COR-L47 (cell line): ENCODE measurements at places on chromosomes 6 and 20.

DNA sequence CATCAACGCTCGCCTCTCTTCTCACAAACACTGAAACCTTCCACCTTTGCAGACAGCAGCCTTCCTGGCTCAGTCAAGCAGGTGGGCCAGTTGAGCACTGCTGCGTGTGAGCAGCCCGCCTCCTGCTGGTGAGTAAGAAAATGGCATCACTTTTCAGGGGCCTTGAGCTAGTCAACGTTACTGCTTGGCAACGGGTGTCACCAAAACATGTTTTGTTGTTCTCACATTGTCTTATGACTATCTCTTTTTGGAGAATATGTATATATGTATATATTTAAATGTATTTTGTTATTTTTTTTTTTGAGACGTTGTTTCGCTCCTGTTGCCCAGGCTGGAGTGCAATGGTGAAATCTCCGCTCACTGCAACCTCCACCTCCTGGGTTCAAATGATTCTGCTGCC, 97.0 kb upstream of the AGPAT4 start:
- peak; percentile 6 for DNase-seq

DNA sequence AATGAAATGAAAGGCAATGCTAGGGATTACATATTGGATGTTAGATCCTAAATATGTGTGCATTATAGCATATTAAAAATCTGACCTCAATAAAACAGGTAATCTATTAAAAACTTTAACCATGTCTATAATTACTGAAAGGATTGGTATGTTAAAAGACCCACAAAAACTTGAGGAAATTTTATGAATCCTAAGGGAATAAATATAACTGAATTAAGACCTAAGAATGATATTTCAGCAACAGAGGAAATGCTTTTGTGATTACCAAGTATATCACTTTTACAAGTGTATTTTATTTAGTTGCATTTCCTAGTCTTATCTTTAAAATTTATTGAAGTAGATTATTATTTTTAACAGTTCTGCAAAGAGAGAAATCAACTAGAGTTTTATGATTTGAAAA, 571.5 kb downstream of the HDGFL1 start:
- no peak for DNase-seq

GRCh38 chr6:128389820-128390534, 130.4 kb downstream of the PTPRK start:
- DNase-seq, result peak; percentile 13

DNA sequence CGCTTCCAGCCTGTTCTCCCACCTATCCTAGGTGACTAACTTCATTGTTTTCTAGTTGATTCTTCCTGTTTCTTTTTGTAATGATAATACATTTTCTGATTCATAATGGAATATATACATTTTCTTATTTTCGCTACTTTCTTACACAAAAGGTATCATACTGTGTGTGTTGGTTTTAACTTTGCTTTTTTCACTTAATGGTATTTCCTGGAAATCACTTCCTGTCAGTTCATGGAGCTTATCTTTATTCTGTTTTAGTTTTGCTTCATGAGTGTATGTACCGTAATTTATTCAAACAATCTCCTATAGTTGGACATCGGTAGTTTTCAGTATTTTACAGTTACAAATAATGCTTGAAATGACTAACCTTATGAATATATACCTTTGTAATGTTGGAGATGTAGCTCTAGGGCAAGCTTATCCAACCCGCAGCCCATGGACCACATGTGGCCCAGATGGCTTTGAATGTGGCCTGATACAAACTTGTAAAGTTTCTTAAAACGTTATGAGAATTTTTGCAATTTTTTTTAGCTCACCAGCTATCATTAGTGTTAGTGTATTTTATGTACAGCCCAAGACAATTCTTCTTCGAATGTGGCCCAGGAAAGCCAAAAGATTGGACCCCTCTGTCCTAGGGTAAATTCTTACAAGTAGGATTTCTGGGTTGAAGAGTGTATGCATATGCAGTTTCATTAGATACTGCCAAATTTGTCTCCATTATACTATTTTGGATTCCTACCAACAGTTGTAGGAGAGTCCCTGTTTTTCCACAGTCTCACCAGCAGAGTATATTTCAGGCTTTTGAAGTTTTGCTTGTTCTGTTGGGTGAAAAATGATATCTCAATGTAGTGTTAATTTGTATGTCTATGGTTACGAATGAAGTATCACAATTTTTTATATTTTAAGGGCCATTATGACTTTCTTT, 16.7 kb downstream of the TRMT11 start:
- DNase-seq, result no peak

DNA sequence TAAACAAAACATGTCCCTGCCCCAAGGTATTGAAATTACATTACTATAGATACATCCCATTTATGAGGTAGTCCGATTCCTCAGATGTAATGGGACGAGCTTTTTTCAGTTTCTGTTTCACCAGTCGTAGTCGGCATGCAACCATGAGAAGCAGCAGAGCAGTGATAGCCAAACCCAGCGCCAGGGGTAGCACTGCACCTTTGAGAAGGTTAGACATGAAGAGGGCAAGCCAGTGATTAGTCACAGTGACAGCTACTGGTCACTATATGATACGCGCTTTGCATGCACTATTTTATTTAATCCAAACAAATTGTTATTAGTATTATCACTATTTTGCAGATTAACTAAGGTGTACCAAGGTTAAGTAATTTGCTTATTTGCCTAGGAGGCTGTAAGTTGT, 43.7 kb downstream of the LRP11 start:
- no peak for DNase-seq

- no peak for DNase-seq
Observed at GRCh38 chr6:158627168-158627939, 17.2 kb downstream of the DYNLT1 start.

DNA sequence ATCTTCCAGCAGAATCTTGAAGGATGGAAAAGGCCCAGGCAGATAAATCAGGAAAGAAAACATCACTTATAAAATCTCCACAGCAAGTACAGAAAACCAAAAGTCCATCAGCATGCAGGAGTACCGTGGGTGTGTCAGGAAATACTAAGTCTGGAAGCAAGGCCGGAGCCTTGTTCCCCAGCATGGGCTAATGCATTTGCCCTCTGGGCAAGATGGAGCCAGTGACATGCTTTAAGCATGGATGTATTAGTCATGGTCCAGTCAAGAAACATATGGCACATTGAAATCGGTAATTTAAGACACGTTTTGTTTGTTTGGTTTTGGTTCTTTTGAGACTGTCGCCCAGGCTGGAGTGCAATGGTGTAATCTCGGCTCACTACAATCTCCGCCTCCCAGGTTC, 506.0 kb upstream of the JARID2 start:
- DNase-seq, result no peak

GRCh38 chr6:36683656-36684446, 5.3 kb downstream of the CDKN1A start:
- DNase-seq, result no peak

- no peak for DNase-seq
Observed at GRCh38 chr6:1868561-1869261, 259.0 kb downstream of the FOXC1 start.

DNA sequence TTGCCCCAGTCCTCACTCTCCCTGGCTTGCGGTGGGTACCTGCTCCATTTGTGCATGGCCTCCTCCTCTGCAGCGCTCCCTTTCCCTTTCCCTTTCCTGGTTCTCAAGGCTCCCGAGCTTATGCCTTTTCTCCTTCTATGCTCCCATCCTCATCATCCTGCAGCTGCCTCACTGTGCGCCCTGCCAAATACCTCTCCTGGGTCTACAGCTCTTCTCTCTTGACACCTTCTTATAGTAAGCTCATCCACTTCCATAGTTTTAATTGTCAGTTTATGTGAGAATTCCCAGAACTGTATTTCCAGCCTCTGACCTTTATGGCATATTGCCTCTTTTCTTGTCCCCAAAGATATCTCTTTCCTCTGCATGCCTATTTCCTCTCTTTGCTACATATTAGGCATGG, 5.9 kb downstream of the ADGRF5 start:
- DNase-seq, result no peak

GRCh38 chr6:14817074-14817473, 428.8 kb upstream of the JARID2 start:
- DNase-seq, result no peak

DNA sequence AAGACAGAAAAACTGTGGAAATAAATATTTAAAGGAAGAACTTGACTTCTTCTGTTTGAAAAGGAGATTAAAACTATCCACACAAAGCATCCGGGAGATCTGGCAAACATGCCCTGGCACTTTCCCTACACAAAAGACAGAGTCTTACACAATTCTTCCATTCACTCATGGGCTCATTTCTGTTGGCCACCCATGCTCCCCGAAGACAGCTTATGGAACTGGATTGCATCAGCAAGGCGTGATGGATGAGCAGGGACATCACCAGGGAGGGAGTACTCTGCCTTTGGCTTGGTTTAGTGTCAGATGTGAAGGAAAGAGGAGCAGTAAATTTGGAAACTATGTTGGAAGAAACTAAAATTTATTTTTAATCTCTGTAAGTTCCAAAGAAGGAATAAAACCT, 379.3 kb downstream of the CD109 start:
- DNase-seq, result no peak

DNA sequence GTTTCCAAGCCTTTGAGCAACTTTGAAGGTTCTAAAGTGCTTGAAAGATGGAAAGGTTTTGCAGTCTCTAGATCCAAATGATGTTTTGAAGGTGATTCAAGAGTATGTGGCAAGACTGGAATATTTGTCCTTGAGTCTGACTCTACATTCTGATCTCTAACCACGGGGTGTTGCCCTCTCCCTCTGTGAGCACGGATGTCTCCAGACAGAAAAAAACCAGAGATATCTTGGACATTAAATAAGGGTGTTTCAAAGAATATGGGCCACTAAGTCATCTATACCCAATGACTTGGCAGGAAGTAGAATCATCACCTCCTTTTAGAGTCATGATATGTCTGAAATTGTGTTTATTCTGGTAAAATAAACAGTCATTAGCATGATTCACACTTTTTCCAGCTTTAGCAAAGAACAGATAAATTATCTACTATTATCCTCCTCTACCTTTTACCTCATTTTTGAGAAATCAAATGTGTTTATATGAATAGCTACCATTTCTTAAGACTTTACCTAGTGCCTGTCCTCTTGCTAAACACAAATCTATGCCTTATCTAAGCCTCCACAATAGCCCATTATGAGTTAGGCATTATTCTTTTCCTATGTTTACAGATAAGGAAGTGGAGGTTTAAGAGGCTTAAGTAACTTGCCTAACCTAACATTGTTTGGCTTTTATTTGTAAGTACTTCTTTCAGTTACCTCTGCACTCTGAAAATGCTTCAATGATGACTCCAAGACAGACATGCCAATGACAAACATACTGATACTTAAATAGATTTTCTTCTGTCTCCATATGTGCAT, 384.4 kb downstream of the BMP2 start:
- DNase-seq, result no peak

- no peak for DNase-seq
Observed at GRCh38 chr6:25219216-25219916, 59.8 kb upstream of the CARMIL1 start.

GRCh38 chr6:8180327-8181159, 78.2 kb upstream of the EEF1E1 start:
- DNase-seq, result no peak

- no peak for DNase-seq
Observed at GRCh38 chr6:169518451-169518850, 183.4 kb downstream of the WDR27 start.

- no peak for DNase-seq
Observed at GRCh38 chr20:24245094-24245493, 224.3 kb upstream of the SYNDIG1 start.

- peak; percentile 15 for DNase-seq
Observed at GRCh38 chr6:139855671-139856311, 481.3 kb upstream of the CITED2 start.

DNA sequence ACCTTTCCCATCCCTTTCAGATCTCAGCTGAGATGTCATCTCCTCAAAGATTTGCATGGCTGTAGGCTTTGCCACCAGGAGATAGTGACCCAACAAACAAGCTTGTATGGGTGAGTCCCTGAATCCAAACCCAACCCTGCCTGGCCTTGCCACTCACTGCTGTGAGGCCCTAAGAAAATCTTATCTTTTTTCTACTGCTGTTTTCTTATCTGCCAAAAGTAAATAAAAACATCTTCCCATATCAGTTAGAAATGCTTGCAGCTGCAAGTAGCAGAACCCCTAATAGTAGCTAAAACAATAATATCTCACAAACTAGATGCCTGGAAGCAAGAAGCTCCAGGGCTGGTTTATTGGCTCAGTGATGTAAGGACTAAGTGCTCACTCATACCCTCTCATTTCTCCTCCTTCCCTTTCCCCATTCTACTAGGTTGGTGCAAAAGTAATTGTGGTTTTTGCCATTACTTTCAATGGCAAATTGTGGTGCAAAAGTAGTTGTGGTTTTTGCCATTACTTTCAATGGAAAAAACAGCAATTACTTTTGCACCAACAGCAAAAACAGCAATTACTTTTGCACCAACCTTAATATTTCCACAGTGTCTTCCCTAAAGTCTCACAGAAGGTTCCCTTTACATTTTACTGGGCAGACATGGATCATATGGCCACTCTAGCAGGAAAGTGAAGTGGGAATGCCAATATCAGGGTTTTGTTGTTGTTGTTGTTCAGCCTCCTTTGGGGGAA, 56.7 kb upstream of the PSMF1 start:
- DNase-seq, result no peak

DNA sequence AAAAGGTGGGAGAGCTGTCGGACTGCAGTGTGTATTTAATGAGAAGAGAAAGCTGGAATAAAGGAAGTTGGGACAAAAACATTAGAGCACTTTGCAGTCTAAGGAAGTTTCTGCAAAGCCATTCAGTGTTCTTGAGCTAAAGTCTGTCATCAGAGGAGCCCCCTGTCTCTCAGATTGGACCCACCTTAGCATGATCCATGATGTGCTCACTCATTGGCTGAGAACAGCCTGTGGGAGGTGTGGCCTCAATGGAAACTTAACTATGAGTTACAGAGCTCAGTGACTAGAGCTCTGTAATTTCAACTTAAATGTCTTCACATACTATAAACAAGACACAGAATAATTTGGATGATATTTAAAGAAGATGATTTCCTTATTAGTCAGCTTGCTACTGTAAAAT, 437.0 kb downstream of the BTBD3 start:
- no peak for DNase-seq

- DNase-seq, result no peak
Observed at GRCh38 chr6:35343835-35344550, 1.6 kb downstream of the PPARD start.

DNA sequence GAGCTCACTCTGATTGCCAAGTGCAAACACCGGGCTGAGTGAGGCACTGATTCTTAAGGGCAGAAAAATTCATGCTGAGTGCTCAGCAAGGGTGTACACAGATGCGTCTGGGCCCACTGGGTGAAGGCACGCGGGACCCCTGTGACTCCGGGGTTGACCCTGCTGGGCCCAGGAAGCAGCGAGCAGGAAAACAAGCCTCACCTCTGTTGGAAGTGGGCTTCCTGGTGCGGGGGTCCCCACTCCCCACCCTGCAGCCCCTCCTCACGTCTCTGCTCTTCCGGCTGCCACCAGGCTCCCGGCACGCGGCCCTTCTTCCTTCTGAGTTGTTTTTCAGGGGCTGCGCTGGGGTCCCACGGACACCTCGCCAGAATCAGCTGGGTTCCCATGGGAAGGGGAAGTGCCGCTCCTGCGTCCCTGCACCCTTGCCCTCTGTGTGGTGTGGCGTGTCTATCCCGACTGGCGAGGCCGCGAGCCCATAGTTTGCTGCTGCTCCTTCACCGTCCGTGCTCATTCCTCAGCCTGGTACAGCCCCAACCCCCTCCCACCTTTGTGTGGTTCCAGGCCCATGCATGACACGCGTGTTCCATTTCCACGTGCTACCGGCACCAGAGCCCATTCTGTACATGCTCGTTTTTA, 80.6 kb upstream of the BHLHE23 start:
- DNase-seq, result no peak

- no peak for DNase-seq
Observed at GRCh38 chr6:63943826-63944225, 308.2 kb downstream of the PHF3 start.
